Urinary bladder (tissue), 4 donors: ENCODE measurements at places on chromosomes 12 and 14. TPM values are rescaled to one million over a fixed set of nuclear protein-coding genes. Genes with fewer than 3 reads are reported as not detected.

The ZNF140 gene
- 49.9 TPM for total RNA-seq

The CLEC2A gene
- total RNA-seq = not detected

The SPIC gene
- total RNA-seq = 0.42 TPM

The RTL1 gene
- total RNA-seq = 0.37 TPM
